ENCODE measurements at places on chromosomes 16 and 17.

DNA sequence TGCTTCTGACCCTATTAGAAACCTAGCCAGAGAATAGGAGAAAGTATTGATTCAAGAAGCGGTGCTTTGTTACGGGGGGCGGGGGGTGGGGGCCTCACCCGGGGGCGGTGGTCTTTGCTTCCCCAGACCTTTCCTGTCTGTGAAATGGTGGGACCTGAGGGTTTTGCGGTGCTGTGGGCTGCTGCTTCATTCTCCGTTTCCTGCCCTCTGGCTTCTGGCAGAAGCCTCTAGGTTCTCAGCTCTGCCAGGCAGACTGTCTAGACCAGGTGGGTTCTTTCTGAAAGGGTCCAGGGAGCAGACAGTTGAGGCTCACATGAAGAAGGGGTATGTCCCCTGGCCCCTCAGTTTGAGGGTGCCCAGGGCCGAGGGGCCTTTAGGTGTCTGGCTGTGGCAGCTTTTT lies 14.0 kb downstream of the GSE1 start:
- no peak for DNase-seq

GRCh38 chr17:44372036-44372435 lies 8.4 kb upstream of the FAM171A2 start:
- DNase-seq = no peak

- peak; percentile 92 for DNase-seq
These were observed 2.2 kb upstream of the LIMD2 start for GRCh38 chr17:63701868-63702720.

- DNase-seq = no peak
These were observed 77.9 kb downstream of the KSR1 start for GRCh38 chr17:27533874-27534815.

GRCh38 chr17:82613283-82614094 lies 34.8 kb downstream of the WDR45B start:
- no peak for DNase-seq

GRCh38 chr17:64240741-64241347 lies 22.2 kb downstream of the TEX2 start:
- DNase-seq = no peak

- no peak for DNase-seq
These were observed 8.8 kb downstream of the TBX2 start for GRCh38 chr17:61408151-61409041.

- no peak for DNase-seq
These were observed 42.7 kb downstream of the ATF7IP2 start for GRCh38 chr16:10428433-10429168.

DNA sequence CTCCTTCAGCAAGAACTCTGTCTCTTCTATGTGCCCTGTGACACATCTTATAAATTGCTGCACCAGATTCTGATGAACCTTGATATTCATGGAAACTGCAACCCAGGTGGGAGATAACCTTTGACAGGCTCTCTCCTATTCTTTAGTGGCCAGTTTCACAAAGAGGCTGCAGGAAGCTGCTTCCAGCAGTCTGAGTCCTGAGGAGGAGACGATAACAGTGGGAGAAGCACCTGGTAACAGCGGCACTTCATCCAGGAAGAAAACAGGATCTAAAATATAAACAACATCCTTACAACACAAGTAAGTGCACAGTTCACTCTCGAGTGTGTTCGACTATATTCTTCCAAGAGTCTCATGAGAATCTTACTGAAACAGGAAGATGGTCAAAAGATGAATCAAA lies 180.1 kb downstream of the MAP2K6 start:
- DNase-seq = no peak

GRCh38 chr17:69048634-69049033 lies 12.1 kb downstream of the ABCA9 start:
- no peak for DNase-seq

DNA sequence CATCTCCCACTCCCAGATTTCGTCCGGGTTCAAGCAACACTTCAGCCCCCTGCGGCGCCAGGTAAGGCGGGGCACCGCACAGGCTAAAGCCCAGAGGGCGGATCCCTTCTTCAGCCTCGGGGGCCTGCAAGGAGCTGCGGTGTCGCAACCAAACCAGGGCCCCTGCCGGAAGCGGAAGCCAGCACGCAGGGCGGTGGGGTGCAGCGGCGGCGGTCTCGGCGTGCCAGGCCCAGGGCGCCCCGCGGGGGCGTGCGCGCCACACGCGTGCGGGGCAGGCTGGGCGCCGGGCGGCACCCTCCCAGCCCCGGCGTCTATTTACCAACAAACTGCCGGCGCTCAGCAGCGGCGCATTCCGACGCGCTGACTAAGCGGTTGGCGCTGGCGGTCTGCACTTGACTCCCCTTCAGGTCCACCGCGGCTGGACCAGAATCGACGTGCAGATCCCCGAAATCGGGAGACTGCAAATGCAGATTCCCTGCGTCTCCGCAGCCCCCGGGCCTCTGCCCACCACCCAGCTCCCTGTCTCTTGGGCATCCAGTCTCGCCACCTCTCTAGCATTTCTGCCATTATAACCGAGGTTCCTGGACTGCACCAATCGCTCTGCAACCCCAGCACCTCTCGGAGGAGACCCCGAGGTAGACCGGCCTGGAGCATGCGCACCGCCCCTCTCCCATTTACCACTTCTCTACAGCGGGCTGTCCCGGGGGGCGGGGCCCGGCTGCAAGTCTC lies 421 bp upstream of the DLX4 start:
- DNase-seq = peak; percentile 76

DNA sequence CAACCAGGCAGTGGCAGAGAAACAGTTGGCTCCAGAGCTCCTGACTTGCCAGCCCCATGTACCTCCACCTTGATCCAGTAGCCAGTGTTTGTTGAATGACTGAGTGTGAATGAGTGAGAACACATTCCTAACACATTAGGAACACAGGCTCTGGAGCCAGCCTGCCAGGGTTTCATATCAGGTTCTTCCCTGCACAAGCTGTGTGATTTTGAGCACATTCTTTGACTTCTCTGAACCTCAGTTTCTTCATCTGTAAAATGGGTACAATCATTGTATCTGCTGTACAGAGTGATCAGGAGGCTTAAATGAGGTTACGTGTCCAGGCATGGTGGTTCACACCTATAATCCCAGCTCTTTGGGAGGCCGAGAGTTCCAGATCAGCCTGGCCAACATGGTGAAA lies 13.3 kb upstream of the RMI2 start:
- DNase-seq = no peak

- DNase-seq = no peak
These were observed 101.9 kb downstream of the PCTP start for GRCh38 chr17:55852734-55853133.

GRCh38 chr16:84665359-84665758 lies 17.0 kb downstream of the KLHL36 start:
- DNase-seq = no peak

GRCh38 chr16:11151156-11151884 lies 104.7 kb downstream of the SOCS1 start:
- DNase-seq = no peak

DNA sequence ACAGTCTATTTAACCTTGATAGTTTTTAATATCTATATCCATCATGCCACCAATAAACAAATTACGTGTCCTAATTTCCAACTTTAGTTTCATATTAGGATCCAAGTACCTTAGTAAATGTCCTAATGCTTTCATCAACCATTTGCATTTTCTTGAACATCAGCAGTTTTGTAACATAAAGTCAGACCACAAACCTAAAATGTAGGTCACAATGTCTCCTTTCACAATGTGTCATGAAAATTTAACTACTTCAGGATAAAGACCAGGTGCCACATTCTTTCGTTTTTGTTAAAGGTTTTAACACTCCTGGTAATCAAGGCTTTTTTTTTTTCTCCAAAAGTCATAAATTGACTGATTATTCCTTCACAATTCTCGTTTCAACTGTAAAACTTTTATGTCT lies 310.7 kb upstream of the PMFBP1 start:
- no peak for DNase-seq

DNA sequence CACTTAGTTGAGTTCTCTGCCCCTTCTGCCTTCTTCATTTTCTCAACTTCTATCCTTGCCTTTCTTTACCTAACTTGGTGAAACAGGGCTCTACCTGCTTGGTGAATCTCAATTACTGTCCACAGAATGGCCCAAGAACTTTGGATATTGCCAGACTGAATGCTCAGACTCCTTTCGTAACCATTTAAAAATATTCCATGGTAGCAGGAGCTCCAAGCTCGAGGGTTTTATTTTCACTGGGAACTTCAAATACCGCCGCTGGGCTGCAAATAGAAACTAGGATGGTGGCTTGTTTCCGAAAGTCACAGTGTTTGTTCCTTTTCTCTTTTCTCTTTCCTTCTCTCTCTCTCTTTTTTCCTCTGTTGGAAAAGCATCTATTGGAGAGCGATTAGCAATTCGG lies 13.2 kb downstream of the TMEM100 start:
- DNase-seq = no peak

- DNase-seq = no peak
These were observed 203.7 kb downstream of the LGALS9B start for GRCh38 chr17:20263595-20263994.

DNA sequence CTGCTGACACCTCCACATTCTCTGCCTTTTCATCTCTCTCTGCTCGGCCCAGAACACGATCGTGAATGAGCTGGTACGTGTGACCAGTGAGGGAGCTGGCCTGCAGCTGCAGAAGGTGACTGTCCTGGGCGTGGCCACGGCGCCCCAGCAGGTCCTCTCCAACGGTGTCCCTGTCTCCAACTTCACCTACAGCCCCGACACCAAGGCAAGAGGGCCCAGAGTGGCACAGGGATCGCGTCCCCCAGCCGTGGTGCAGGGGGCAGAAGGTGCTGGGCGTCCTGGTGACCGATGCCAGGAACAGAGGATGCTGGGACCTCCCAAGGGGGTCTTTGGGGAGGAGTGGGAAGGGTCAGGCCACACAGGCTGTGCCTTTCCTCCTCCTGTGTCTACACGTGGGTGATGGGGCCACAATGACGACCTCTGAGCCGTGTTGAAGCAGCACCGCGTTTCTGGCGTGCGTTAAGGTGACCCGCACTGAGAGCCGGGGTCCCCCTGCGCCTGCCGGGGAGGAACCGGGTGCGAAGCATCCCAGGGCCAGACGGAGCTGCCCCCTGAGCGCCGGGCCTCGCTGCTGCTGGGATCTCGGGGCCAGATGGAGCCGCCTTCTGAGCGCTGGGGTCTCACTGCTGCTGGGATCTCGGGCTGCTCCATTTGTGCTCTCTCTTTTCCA lies 17.4 kb downstream of the GAA start:
- DNase-seq = no peak

DNA sequence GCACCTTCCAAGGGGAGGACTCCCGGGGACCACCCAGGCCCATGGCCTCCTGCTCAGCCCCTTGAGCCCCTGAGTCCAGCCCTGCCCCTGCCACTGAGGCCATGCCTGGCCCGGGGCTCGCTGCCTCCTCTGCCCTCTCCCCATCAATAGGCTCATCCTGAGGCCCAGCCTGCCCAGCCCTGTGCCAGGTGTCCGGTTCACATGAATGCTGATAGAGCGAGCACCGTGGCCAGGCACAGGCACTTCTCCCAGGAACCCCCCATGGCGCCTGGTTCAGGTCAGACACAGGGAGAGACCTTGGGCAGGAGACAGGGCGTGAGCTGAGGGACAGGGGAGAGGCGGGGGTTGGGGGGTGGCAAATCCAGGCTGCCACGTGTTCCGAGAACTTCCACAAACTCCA lies 2.8 kb upstream of the PVALEF start:
- DNase-seq = no peak

- no peak for DNase-seq
These were observed 37.7 kb upstream of the MYH10 start for GRCh38 chr17:8668176-8668740.

- DNase-seq = no peak
These were observed 173.3 kb downstream of the PRKCB start for GRCh38 chr16:24009098-24009497.

DNA sequence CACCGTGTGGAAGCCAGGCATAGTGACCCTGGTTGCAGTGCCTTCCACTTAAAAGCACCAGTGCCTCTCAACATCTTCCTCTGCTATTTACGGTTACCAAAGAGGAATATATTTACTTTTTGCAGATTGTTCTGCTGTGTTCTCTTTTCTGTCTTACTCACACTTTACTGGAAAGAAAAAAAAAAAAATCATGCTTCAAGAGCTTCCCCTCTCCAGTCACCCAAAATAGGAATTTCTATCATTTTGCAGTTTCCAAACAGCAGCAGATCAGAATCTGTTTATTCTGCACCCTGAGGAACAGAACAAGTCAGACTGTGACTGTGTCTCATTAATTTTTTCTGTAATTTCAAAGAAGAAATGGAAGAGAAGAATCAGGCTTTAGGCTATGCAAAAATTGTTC lies 96.1 kb downstream of the KCNJ2 start:
- DNase-seq = no peak

- DNase-seq = no peak
These were observed 40.6 kb upstream of the XYLT1 start for GRCh38 chr16:17511340-17511739.

DNA sequence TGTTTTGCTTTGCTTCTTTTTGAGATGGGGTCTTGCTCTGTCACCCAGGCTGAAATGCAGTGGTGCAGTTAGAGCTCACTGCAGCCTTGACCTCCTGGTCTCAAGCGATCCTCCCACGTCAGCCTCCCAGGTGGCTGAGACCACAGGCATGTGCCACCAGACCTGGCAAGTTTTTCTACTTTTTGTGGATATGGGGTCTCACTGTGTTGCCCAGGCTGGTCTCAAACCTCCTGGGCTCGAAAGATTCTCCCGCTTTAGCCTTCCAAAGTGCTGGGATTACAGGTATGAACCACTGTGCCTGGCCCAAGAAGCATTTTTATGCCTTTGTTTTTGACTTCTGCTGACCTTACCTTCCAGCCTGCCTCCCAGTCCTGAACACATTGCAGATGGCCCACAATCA lies 10.1 kb downstream of the DNAAF1 start:
- DNase-seq = no peak

GRCh38 chr16:4046221-4046620 lies 70.0 kb downstream of the ADCY9 start:
- DNase-seq = no peak

DNA sequence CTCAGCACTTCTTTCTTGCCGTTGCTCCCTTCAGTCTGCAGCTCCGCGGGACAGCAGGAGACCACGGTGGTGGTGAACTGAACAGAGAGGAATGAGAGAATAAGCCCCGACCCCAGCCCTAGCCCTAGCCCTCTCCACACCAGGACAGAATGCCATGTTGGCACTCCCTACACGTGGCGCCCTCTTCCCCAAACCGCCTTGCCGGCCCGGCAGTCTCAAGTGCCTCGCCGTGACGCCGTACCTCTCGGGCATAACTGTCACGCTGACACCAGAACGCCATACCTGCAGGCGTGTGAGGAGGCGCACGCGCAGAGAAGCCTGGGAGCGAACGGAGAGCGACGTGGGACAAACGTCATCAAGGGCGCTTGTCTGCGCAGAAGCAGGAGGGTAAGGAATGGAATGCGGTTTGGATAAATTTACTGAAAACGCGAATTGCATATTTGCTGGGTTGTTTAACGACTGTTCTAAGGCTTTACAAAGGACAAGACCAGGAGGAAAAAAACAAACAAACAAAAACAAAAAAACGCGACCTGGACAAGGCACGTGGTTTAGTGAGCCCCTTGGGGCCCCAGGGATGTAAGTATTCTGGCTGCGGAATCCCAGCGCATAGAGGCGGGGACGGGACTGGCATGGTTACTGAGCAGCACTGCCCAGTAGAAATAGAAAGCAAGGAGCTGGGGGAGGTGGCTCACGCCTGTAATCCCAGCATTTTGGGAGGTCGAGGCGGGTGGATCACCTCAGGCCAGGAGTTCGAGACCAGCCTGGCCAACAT lies at the start of gene AARSD1:
TSS of gene AARSD1 (minus strand) at position 294 of the 772 bp plus-strand sequence. CDS start at position 280, 14 bp downstream.
- peak; percentile 89 for DNase-seq

- DNase-seq = no peak
These were observed 80.0 kb upstream of the CDH5 start for GRCh38 chr16:66286527-66286926.

All from CD4-positive, alpha-beta T cell treated with Interleukin-17A for 4 hours (primary cell).